Amygdala (tissue), 56 donors: ENCODE measurements at places on chromosomes 1 and 21.

- DNase-seq, result no peak
Measured at GRCh38 chr1:93467606-93468005, 19.7 kb downstream of the FNBP1L start.

DNA sequence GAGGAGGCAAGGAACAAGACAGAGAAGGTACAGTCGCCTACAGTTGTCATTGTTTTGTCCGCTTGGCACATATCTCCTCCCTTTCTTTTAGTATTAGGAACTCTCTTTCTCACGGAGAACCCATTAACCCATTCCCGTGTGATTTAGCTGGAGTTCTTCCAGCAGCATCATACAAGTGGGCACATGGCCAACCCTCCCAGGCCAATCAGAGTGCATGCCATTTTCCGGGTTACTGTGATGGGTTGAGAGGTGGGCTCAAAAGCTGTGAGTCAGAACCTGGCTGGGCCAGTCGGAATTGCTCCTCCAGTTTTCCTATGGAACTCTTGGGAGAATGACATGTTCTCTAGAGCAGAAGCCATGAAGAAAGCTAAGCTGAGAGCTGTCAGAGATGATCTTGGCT, 83.1 kb upstream of the SOD1 start:
- DNase-seq, result no peak

- DNase-seq, result no peak
Measured at GRCh38 chr1:168629466-168629865, 53.1 kb downstream of the XCL1 start.

GRCh38 chr1:12012560-12013316, 6.6 kb upstream of the MIIP start:
- no peak for DNase-seq

DNA sequence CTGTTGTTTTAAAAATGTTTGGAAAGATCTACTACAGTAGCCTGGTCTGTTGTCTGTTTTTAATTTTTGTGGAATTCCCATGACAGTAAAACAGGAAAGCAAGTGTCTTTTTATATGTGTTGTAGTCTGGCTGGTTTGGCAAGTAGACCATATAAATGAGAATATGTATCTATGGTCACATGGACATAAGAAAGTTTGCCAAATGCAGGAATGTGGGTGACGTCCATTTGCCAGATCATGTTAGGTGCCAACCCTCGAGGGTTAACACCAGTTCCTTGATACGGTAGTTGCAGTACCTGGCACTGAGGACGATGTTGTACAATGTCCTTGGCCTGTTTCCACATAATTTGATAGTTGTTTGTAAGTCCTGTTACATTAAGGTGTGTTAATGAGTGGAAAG, 6.2 kb downstream of the DAP3 start:
- DNase-seq, result no peak

DNA sequence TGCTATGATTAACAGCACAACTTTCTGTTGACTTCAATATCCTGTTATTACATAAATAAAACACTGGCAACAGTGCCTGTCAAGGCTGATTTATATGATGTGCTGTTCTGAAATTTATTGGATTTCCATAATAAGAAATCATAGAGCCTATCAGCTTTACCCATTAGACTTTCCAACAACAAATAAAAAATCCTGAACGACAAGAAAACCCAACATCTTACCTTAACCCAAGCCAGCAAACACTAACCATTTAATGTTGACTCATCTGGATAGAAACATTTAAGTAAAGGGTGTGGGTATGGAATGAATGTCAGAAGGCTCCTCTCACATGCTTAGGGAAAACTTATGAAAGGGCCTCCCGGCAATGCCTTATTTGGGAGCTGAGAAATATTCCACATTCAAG, 165.1 kb downstream of the SLC45A1 start:
- DNase-seq, result no peak

GRCh38 chr1:69055194-69055593, 512.5 kb upstream of the LRRC7 start:
- DNase-seq, result no peak
